ENCODE measurements at places on chromosomes 1 and 21.
A peak's percentile ranks its signal among the peaks of the same experiment; 100 is the strongest.

DNA sequence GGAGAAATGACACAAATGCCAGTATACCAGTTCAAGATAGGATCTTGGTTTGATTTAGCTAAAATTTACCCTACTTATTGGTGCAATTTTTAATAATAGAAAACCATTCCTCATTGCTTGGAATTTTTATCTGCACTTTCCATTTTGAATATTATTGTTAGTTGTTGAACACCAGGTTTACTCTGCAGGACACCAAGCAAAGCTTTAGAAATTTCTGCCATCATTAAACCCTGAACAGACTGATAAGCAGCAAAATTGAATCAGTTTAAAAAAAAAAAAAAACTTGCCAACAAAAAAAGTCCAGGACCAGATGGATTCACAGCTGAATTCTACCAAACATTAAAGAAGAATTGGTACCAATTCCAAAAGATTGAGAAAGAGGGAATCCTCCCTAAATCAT is 71.5 kb downstream of the POU2F1 start:
- no peak for DNase-seq

GRCh38 chr21:17818186-17819113 is 706 bp downstream of the C21orf91 start:
- DNase-seq: peak; percentile 15

DNA sequence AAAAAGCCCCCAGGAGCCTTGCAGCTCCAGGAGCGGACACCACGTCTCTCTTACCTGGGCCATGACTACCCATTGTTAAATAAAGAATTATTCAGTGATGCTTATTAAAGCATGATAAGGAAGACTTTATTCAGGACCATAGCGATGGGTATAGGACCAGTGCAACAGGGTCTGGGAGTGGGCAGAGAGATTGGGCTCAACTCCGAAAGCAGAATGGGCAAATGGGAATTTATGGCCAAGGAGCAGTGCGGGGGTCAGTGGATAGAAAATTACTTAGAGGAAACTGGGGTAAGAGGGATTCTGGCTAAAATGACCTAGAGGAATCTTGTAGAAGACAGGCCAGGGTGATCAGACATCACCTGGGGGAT is 580 bp upstream of the ATP5PO start:
- DNase-seq: no peak

GRCh38 chr1:93960641-93961147 is 51.5 kb upstream of the GCLM start:
- no peak for DNase-seq

GRCh38 chr1:145689922-145690321 is 17.2 kb downstream of the PDZK1 start:
- DNase-seq: no peak

DNA sequence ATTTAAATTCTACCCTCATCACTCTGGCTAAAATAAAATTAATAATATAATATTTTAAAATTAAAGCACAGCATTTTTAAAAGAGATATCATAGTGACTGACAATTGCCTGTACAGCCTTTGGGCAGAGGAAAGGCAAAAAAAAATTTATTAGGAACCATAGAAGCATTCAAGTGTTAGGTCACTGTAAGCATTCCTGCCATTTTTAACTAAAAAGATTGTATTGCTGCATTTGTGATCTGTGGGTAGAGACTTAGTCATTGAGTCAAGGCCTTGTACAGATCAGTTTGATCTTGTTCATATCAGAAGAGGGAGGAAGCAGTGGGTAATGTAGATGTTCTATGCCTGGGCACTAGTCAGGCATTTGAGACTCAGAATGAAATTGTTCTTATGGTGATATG is 109.9 kb downstream of the LYPLAL1 start:
- no peak for DNase-seq

GRCh38 chr1:15257309-15257708 is 10.3 kb downstream of the FHAD1 start:
- DNase-seq: no peak

DNA sequence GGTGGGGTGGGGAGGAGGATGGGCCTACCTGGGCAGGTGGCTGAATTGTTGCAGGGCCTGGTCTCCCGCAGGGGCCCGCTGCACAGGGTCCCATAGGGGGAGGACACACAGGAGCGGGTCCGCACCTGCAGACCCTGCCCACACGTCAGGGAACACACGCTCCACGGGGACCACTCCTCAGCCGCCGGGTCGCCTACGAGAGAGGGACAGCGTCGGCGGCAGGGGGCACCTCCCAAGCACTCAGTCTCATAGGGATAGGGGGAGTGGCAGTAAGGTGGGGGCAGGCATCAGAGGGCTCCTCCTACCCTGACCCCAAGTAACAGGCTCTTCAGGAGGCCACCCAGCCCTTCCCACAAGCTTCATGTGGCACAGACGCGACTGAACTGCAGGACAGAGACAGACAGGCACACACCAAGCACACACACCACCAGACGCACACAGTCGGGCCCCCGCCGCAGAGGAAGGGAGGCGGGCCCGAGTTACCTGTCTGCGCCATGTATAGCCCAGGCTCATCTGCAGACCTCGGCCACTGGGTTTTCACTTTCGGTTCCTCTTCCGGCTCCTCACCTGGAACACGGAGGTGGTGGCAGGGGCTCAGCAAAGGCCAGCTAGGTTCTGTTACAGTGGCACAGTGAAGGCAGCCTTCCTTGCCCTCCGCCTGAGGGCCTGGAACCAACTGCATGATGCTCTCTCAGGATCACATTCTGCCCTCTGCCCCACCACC is 19.8 kb downstream of the ADGRB2 start:
- DNase-seq: no peak

GRCh38 chr1:54934869-54935268 is 45.6 kb upstream of the TMEM61 start:
- no peak for DNase-seq

GRCh38 chr1:56378341-56379070 is 200.9 kb downstream of the PLPP3 start:
- DNase-seq: peak; percentile 56

DNA sequence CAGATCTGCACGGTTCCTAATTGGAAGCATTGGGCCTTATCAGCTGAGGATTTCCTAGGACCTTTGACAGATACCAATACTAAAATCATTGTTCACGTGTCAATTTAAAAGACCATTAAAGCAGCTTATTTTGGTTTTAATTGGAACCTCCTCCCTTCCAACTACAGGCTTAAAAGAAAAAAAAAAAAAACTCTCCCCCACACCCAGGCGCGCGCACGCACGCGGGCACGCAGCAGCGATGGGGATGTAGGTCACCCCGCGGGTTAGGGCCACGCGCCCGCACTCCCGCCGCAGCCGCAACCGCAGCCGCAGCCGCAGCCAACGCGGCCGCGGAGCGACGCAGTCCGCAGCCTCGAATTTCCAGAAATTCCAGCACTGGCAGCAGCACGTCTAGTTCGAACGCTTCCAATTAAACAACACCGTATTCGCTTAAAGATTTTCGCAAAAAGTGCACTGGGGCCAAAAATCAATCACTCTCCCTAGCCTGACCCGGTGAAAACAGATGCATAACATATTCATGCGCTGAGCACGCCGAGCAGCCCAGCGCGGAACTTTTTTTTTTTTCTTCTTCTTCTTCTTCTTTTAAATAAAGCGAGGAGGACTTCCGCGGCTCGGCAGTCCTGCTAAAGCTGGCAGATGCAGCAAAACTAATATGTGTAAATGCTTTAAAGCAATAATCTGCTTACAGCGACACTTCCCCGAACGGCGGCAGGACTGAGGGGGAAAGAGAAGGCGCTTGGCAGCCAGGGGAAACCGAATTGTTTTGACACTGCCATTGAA is 13.3 kb upstream of the BARHL2 start:
- no peak for DNase-seq

GRCh38 chr1:218957971-218958370 is 215.7 kb upstream of the LYPLAL1 start:
- DNase-seq: no peak

DNA sequence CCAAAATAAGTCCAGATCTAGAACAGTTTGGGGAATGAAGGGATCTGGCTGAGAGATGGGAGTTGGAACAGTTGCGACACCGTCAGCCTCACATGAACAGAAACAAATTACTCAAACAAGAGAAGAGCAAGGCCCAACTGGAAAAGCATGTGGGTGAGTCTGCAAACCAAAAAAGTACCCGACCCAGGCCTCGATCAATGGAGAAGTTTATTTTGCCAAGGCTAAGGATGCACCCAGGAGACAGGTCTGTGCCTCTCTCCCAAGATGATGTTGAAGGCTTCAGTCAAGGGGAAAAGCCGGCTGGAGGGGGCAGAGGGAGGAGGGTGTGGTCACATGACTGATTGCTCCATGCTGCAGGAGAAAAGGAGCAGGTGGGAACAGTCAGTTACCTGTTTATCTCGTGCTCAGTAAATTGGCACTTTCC is 42.3 kb downstream of the KRTAP10-1 start:
- DNase-seq: peak; percentile 74

DNA sequence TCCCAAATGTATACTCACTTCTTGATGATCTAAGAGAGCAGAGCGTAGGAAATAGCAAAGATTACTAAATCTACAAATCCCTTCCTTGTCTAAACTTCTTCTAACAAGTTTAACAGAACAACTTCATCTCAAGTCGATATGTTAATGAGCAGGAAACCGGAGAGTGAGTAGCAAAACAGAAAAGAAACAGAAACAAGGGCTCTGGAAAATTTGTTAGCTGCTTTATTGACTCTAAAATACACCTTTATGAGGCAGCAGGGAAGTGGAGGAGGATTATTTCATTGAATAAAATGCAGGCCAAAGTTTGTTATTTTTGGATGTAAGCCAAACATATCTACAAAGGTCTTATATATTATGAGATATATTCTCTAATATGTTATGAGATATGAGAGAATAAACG is 192.4 kb downstream of the LRRIQ3 start:
- DNase-seq: no peak

- DNase-seq: no peak
Measured at GRCh38 chr1:94617134-94617805, 75.7 kb upstream of the F3 start.

DNA sequence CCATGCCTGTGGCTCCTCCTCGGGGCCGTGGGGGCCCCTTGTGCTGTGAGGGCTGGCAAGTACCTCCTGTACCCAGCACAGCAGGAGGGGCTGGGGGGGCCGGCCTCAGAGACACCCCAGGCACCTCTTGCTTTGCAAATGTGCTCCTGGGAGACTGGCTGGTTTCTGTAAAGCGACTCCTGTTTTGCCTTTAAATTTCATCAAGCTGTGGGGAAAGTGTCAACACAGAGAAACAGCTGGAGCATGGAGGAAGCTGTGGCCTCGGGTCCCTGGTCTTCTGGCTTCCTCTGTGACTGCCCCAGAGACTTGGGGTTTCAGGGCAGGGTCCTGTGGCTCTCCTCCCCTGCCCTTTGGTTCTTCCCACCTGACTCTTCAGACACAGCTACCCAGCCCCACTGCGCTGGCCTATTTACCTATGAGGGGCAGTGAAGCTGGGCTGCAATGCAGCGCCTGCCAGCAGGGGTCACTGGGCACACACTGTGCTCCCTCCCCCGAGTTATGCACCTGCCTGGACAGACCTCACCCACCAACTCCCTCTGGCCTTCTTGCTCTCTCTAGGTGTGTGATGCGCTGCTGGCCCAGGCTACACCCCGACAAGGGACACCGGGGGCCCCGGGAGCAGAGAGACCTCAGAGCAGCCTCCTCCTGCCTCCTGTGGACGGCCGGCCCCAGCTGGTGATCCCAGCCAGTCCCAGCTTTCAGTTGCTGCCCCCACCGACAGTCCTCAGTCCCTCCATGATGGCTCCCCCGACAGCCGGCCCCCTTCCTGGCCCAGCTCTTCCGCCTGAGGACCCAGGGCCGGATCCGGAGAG is 17.6 kb upstream of the PEX10 start:
- no peak for DNase-seq

DNA sequence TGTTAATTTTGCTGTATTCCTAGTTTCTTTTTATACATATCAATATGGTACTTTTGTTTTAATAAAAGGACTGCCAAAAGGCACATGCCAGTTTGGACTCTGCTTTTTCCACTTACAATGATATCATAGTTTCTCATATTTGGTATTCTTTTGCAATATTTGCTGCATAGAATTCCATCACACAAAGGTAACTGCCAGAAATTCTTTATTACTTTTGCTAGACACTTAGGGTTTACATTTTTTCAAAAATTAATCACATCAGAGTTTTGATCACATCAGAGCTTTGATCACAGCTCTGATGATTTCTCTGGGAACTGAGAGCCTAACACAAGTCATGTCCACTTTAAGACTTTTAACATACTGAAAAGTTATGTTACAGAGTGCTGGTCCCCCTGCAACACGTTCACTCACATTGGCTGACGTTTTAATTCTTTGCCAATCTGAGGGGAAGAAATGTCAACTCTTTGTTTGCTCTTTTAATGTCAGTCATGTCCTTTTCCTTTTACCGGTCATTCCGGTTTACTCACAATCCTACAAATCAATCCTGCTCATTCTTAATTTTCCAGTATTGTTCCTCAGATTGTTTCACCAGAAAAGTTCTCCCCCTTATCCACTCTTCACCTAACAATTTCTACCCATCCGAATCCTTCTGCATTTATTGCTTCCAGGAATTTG is 1.1 kb upstream of the CD46 start:
- DNase-seq: no peak

Data from COR-L47 (cell line).